ENCODE measurements at places on chromosomes 11 and 22.

DNA sequence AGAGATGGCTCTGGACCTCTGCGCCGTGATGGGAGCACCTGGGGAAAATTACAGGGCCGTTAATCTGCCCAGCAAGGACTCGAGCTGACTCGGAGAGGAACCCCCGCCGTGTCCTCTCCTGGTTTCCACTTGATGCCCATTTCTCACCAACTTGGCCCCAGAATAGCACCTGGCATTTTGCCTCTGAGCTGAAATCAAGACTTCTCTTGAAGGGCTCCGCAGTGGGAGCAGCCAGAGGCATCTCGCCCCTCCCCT, 19.0 kb upstream of the CABP7 start:
- DNase-seq = no peak

- no peak for DNase-seq
These were observed 77.1 kb upstream of the CCDC90B start for GRCh38 chr11:83363312-83363711.

- DNase-seq = no peak
These were observed 9.1 kb upstream of the TBC1D22A start for GRCh38 chr22:46753360-46753759.

GRCh38 chr22:25237503-25237902, 18.1 kb downstream of the CRYBB2 start:
- no peak for DNase-seq

DNA sequence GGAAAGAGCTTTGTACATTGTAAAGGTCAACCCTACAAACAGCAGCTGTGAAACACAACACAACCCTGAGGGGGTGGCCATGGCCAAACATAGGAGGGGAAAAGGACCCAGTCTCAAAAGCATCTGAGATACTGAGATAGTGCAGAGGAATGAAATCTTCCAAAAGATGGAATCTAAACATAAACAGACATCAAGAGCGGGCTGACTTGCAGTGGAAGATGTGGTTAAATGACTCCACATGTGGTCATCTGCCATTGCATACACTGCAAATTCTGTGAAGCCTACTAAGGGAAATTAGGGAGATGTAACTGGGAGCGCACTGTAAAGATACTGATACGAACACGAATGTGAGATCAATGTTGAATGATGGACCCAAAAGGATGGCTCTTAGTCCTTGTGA, 22.0 kb downstream of the BDNF start:
- DNase-seq = no peak

DNA sequence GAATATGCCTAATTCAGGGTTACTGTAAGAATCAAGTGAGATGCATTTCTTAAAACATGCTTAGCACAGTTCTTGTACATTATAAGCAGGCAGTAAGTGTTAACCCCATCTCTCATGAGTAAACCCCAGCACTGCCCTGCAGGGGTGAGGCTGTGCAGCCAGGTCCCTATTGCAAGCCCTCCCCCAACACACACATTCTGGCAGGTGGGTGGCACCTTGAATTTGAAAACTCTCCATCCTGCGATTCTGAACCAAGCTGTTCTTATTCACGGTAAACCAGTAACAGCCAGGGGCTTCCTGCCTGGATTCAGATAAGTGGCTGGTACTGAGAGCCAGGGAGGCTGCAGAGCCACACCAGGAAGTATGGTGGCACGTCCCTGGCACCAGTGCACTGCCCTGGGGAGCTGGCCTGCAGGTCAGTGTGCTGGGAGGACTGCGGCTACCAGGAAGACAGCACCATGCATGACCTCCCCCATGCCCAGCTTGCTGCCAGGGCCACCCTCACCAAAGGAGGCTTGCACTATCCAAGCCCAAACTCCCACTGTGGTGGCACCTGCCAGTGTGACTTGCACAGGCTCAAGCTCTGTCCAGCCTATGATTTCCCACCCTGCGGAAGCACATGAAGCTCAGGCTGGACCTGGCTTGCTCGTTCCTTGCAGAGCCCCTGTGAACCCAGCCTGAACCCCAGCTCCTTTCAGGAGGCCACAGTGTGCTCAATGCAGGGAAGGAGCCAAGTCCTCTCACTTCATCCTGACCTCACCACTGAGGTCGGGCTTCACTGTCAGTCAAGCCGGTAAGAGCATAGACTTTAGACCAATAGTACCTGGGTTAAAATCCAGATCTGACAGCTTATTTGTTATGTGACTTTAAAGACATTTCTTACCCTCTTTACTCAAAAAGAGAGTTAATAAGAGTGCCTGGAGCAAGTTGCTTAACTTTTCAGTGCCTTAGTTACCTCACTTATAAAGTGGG, 88.1 kb downstream of the MICAL2 start:
- DNase-seq = no peak

GRCh38 chr11:24759742-24760141, 262.9 kb downstream of the LUZP2 start:
- no peak for DNase-seq

- no peak for DNase-seq
These were observed at the start of gene CCDC116 for GRCh38 chr22:21632237-21632895. TSS of gene CCDC116 (plus strand) at chr22:21632760. CDS start at chr22:21633182, 422 bp downstream.

DNA sequence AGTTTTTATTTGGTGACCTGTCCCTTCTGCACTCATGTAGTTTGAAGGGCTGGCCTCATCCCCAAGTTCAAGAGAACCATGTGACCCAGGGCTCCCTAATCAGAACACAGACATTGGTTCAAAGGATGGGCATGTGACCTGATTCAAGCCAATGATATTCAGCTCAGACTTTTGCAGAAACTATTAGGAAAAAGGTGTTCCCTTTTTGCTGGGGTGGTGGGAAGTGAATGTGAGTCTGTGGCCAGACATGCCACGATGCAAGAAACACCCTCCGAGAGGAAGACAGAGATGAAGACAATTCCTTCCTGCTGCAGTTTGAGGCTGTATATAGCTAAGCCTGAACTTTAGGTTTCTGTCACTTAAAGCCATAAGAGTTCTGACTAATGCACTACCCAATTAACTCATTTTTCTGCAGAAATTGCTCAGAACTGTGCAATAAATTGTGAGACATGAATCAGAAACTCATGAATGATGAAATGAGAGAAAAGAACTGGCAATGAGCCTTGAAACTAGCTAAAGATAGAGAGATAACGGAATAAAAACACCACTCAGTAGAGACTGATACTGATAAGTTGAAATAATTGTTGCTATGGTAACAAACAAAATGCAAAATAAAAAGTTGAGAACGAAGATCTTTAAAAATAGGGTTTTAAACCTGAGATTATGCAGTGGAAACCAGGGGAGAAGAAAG, 9.2 kb upstream of the MAPK1 start:
- no peak for DNase-seq

All from left renal pelvis (tissue), 4 donors.